ENCODE measurements at places on chromosomes 12 and 14.

- no peak for DNase-seq
Observed at GRCh38 chr14:95463171-95463901, 53.1 kb downstream of the SYNE3 start.

DNA sequence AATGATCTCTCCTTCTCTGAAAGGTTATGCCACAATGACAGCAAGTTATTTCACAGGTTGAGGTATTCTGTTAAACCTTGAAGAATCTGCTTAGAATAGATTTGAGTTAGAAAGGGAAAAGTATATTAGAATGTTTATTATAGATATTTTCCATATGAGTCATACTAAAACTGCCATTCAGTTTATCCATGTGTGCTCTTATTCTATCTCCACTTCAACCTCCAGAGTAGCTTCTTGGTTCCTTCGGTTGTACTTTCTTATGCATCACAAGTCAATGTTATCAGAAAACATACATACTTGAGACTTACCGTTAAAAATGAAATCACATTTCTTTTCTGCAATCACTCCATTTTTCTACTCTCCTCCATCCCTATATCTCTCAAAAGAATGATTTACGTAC, 197.7 kb downstream of the BCAT1 start:
- no peak for DNase-seq

- no peak for DNase-seq
Observed at GRCh38 chr12:21941506-21942376, 515 bp upstream of the ABCC9 start.

- DNase-seq, result no peak
Observed at GRCh38 chr12:56684745-56685359, 3.2 kb downstream of the PTGES3 start.

DNA sequence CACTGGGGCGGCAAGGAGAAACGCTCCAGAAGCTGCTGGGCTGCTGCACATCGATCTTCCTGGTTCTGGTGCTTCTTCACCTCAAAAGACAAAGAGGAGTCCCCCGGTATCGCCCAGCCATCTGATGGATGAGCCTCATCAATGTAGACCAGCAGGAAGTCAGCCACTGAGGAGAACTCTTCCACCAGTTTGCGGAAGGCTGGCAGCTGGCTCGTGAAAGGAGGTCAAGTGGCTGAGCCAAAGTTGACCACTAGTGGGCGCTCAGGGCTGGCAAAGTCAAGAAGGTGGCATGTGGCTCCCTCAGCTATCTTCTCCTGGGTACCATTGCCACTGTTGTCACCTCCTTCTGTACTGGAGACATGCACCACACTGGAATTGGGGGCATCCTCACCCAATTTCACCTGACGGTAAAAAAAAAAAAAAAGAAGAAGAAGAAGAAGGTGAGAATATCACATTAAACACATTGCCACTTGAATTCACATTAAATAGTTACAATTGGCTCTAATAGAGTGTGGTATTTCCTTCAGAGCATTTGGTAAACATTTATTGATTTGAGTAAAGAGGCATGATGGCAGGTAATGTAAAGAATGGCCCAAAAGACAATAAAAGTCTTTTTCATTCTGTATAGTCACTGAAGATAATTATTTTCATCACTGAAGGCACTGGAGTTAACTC, 8.3 kb downstream of the DIO2 start:
- DNase-seq, result peak; percentile 4

- no peak for DNase-seq
Observed at GRCh38 chr12:97490141-97490540, 27.5 kb downstream of the RMST start.

- DNase-seq, result no peak
Observed at GRCh38 chr14:55048900-55049436, 2.5 kb upstream of the MAPK1IP1L start.

GRCh38 chr14:100383727-100384158, 60.6 kb downstream of the SLC25A47 start:
- peak; percentile 55 for DNase-seq

DNA sequence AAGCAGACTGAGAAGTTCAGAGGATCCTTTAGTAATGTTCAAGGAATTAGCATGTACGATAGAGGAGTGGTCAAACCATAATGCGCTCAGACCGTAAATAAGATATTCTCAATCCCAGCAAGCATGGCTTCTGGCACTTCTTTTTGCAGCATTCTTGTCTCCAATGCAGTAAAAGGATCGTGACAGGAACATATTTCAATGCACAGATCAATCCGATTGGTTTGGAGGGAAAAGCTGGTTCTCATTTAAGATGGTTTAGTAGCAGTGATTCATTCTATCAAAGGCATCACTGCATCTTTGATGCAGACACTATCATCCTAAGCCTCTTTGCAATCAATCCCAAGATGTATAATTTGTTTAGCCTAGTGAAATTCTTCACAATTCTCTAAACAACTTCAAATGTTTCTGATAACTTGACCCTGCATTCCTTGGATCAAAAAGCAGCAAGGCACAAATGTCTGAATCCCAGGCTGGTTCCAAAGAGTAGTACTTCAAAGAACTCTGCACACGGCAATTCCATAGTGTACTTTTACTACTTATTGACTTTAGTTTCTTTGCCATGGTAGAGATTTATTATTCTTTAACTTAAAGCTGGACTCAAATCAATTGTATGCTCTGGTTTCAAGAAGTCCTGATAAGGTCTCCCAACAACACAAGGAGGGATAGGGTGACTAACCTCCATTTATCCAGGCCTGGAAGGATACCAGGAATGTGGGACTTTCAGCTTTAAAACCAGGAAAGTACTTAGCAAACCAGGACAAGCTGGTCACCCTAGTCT, 96.8 kb upstream of the MDM1 start:
- DNase-seq, result no peak

- DNase-seq, result peak; percentile 2
Observed at GRCh38 chr14:36070031-36070719, 106.3 kb downstream of the PTCSC3 start.

- DNase-seq, result no peak
Observed at GRCh38 chr14:94780536-94781399, 10.9 kb upstream of the GSC start.

DNA sequence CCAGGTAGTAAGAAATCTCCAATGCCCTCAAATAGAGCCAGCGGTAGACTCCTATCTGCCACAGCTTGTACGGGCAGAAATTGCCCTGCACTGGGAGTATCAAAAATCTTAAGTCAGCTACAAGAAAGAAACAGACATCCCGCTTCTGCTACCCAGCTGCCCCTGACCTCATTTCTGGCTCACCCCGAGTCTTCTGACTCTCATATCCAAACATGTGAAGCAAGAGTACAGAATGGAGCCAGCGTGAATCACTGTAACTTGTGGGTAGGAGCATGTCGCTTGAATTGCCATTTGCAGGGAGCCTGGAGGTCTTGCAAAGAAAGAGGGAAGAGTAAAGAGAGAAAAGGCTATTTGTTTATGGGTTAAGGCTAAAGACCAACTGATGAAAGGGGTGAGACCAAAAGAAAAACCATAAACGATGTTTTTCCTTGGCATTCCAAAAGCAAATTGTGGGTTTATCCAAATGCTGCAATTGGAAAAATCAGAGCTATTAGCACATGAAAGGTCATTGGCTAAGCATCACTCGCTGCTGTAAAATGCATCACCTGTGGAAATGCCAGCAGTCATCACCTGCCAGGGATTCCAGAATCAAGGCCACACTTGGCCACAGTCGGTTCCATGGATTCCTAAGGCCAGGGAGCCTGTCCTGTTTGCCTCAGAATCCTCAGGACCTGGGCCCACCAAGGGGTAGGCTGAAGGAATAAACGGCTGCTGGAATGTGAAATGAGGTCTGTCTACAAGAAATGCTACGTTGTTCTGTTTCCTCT, 86.6 kb downstream of the FOXN3 start:
- DNase-seq, result no peak

- DNase-seq, result no peak
Observed at GRCh38 chr14:100871234-100872186, 32.0 kb downstream of the RTL1 start.

GRCh38 chr14:91338379-91338778, 79.2 kb downstream of the CCDC88C start:
- no peak for DNase-seq

GRCh38 chr14:104993808-104994591, 8.4 kb downstream of the CLBA1 start:
- DNase-seq, result no peak

- no peak for DNase-seq
Observed at GRCh38 chr12:13462450-13462849, 265.9 kb downstream of the EMP1 start.

GRCh38 chr12:12446786-12447185, 89.9 kb downstream of the BORCS5 start:
- DNase-seq, result no peak

DNA sequence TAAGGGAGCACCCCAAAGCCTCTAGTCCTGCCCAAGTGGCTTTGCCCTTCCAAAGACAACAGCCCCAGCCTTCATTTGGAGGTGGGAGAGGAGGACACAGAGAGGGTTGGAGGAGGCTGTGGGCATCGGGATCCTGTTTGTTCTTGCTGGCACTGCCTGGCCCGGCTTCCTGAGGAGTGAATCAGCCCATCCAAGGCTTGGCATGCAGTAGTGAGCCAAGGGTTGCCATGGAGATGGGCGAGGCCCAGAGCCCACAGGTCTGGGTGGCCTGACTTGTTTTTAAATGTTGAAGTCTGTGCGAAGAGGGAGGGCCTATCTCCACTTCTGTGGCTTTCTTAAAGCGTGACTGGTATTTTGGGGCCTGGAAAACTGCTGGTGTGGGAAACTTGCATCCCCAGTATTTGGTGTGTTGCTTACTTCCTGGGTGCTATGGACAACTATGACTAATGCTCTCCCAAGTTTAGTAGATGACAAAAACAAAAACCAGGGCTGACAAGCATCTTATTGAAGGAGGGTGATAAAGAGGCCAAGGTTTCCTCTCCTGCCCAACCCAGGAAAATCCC, 15.8 kb downstream of the CD9 start:
- no peak for DNase-seq

DNA sequence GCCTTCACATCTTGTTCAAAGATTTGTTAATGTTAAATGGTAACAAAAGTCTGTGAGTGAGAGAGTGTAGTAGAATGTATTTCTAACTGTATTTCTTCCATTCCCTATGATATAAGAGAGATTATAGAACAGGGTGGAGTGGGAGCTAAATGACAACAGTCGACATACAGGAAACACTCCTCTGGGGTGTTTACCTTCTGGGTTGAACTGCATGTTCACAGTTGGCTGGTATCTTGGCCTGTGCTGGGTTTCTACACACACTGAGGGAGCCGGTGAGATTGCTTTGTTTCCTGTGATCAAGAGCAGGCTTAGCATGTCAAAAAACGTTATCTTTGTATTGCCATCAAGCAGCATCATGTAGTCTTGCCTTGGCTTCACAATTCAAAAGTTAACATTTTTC, 274.3 kb upstream of the FAR2 start:
- DNase-seq, result no peak

- DNase-seq, result peak; percentile 29
Observed at GRCh38 chr12:26867080-26867479, 34.1 kb upstream of the ITPR2 start.
